ENCODE measurements at places on chromosomes 1 and 21.

- DNase-seq, result no peak
These were observed 120.1 kb downstream of the CCDC185 start for GRCh38 chr1:223513309-223513708.

DNA sequence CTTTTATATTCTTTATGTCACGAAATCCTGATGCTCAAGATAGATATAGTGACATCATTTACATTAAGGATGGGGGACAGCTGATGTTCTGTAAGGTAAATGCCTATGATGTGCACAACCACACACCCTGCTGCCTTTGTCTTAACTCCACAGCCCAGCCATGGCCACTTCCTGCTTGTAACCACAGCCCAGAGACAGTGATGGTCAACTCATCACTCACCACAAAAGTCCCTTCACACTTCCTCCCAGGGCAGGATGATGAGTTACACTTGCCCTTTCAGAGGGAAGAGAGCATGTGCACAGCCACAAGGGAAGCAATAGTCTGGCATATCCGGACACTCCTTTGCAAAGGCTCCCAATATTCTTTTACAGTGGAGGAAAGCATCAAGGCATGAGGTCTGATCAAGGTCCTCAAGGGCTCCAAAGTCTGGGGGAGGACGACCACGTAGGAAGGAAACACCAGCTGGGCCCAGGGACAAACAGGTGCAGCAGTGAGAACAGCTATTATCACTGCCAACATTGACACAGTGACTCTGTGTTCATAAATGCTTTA, 53.8 kb downstream of the PLPP3 start:
- peak; percentile 12 for DNase-seq

- DNase-seq, result no peak
These were observed 269.0 kb downstream of the SEC16B start for GRCh38 chr1:177700856-177701255.

GRCh38 chr1:40980453-40981121, 1.1 kb downstream of the CTPS1 start:
- peak; percentile 25 for DNase-seq

All from HFFc6 (cell line).